ENCODE measurements at places on chromosomes 11 and 22.

- no peak for DNase-seq
These were observed 3.2 kb upstream of the TTLL8 start for GRCh38 chr22:50061141-50061823.

DNA sequence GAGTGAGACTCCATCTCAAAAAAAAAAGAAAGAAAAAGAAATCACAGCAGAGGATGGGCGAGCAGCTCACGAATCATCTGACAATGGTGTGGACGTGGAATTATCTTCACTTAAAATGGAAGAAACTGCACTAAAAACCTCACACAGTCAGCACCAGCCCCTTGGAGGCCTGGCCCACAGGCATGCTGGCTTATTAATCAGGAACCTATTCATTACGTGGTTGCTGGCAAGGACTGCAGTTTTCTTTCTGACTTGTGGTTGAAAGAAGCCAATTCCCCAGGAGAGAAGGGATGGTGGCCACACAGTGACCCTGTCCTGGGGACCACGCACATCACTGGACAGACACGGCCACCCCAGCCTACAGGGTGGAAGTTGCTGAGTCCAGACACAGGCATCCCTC, 401.1 kb downstream of the CTTN start:
- DNase-seq = no peak

GRCh38 chr11:95193541-95193940, 37.5 kb downstream of the SESN3 start:
- no peak for DNase-seq

GRCh38 chr11:35515224-35515623, 10.2 kb downstream of the PAMR1 start:
- peak; percentile 59 for DNase-seq

DNA sequence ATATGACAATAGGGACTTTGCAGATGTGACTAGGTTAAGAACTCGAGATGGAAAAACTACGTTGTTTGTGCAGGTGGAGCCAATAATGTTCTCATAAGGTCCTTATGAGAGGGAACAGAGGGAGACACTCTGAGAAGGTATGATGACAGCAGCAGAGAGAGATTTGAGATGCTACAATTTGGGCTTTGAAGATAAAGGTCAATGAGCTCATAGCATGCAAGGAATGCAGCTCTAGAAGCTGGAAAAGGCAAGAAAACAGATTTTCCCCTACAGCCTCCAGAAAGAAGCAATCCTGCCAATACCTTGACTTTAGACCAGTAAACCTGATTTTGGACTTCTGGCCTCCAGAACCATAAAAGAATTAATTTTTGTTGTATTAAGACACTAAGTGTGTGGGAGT, 21.1 kb downstream of the FAM76B start:
- no peak for DNase-seq

GRCh38 chr11:126340960-126341606, 14.4 kb upstream of the ST3GAL4 start:
- DNase-seq = no peak

GRCh38 chr11:2420502-2421225, 20.1 kb downstream of the TSSC4 start:
- DNase-seq = no peak

DNA sequence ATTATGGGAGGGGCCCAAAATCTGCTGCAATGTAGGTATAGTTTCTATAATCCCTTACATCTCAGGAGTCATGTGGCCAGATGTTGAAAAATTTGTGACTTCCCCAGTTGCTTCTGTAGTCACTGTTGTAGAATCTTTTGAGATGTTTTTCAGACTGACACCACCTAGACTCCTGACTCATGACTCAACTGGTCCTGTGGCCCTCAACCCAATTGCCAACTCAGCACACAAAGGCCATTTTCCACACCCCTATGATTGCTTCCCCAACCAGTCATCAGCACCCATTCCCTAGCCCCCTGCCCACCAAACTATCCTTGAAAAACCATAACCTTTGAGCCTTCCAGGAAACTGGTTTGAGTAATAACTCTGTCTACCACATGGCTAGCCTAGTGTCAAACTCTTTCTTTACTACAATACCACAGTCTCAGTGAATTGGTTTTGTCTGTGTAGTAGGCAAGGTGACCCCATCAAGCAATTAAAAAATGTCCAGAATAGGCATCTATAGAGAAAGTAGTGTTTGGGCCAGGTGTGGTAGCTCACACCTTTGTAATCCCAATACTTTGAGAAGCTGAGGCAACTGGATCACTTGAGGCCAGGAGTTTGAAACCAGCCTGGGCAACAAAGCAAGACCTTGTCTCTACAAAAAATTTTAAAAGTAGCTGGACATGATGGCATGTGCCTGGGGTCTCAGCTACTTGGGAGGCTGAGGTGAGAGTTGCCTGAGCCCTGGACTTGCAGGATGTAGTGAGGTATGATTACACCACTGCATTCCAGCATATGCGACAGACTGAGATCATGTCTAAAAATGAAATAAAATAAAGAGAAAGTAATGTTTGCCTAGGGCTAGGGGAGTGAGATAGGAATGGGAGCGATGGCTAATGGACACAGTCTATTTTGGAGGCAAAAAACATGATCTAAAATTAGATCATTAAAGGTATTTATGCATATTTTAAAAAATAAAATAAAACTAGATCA, 24.1 kb upstream of the FEZ1 start:
- no peak for DNase-seq

- no peak for DNase-seq
These were observed 96.3 kb upstream of the RAB1B start for GRCh38 chr11:66172146-66172545.
